GM10248 (cell line): ENCODE measurements at places on chromosomes 4 and X.

GRCh38 chr4:107366900-107367299 is 330.8 kb upstream of the DKK2 start:
- DNase-seq = no peak

DNA sequence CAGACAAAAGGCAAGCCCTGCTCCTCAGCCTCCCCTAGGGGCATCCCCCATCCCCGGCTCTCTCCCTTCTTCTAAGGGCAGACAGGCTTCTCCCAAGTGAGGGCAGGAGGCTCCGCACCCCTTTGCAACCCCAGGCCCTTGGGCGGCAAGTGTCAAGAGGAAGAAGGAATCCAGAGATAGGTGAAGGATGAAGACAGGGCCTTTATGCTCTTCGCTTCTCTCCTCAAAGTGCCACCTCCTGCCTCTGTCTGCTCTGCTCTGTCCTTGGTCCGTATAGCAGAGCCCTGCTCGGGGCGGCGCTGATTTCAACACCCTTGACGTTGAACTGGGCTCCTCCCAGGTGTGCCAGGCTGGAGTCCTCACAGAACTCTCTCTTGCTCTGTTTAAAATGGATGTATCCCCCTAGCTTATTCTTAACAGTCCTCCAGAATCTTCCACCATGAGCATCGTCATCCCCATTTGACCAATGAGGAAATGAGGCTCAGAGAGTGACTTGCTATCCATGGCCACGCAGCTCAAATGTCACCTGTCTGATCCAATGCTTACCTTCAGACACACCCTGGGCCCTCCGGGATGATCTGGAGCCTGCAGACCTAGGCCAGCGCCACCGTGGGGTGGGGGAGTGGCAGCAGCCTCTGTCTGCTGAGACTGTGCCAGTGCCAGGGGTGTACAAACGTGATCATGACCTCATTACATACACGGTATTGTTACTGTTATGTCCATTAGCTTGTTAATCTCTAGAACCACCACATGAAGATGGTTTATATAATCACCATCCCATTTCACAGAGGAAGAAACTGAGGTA is 99.8 kb downstream of the PHKA2 start:
- DNase-seq = no peak

GRCh38 chr4:174714393-174715211 is 114.4 kb downstream of the GLRA3 start:
- peak; percentile 35 for DNase-seq

DNA sequence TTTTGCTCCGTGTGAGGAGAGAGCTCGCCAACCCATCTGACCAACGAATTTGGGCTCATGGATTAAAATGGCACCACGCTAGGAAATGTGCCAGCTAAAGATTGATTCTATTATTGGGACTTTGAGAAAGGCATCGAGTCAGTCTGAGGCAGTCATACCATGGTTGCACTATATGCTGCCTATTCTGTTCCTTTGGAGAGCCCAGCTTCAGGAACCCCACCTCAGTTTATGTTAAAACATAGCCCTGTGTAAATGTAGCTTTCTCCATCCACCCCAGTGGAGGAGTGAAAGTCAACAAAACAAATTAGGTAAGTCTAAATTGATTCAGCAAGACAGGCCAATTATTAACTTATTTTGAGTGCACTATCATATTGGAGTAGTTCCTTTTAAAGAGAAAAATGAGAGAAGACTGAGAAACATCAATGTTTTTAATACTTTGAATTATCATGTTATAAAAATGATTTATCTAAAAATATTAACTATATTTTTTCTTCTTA is 24.5 kb upstream of the ADH7 start:
- DNase-seq = no peak

- no peak for DNase-seq
These were observed 33.7 kb downstream of the AMMECR1 start for GRCh38 chrX:110284159-110284558.
